ENCODE measurements at places on chromosomes 7 and 10.

GRCh38 chr7:105664816-105665525, 83.7 kb upstream of the EFCAB10 start:
- no peak for DNase-seq

DNA sequence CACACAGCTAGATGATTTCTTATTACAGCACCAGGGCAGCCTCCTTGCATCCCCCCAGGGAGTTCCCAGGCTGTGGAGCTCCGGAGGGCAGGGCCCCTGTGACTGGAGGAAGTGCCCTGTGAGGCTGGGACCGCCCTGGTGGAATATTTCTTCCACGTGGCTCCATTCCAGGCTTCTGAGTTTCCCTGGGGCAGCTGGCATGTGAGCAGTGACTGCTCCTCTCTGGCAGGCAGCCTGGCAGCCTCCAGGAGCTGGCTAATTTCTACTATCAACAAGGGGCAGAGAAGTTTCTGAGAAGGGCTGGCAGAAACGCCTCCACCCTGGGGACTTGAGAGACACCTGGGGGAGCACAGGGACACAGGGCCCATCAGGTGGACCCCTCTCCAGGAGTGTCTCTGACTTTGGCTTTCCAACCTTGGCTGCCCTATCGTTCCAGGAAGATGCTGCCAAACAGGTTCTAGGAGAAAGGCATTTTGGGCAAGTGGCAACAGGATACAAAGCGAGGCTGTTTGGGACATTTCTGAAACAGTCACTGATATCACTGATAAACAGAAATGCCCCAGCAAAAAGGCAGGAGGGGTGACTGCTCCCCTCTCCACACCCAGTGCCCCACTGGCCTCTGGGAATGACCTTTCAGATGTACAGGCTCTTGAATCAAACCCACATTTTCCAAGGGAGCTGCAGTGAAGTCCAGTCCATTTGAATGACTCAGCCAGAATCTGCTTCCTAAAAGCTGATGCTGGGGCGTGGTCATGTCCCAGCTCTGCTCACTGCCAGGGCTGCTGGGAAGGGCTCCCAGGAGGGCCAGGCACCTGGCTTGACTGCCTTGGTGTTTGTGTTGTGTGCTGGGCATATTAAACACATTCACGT, 16.1 kb downstream of the MYOF start:
- DNase-seq = no peak

DNA sequence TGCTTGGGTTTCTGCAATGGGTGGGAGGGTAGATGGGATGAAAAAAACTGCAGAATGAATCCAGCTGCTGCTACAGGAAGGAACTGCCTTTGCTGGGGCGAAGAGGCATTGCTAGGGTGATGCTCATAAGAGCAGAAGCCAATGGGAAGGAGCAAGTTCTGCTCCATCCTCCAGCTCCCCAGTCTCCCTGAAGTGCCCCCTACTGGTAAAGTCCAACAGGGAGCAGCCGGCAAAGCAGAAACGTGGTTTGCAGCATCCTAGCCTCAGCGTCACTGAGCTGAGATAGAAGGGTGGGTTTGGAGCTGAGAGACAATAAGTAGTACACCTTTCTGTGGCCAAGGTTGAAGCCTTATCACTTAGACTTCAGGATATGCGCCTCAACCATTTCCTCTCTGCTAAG, 220.5 kb downstream of the CCSER2 start:
- DNase-seq = no peak

GRCh38 chr10:4656576-4657194, 169.3 kb upstream of the AKR1E2 start:
- DNase-seq = peak; percentile 11

GRCh38 chr7:57211428-57212100, 79.3 kb upstream of the ZNF479 start:
- no peak for DNase-seq

GRCh38 chr10:72068901-72069446, 19.4 kb downstream of the SPOCK2 start:
- no peak for DNase-seq

DNA sequence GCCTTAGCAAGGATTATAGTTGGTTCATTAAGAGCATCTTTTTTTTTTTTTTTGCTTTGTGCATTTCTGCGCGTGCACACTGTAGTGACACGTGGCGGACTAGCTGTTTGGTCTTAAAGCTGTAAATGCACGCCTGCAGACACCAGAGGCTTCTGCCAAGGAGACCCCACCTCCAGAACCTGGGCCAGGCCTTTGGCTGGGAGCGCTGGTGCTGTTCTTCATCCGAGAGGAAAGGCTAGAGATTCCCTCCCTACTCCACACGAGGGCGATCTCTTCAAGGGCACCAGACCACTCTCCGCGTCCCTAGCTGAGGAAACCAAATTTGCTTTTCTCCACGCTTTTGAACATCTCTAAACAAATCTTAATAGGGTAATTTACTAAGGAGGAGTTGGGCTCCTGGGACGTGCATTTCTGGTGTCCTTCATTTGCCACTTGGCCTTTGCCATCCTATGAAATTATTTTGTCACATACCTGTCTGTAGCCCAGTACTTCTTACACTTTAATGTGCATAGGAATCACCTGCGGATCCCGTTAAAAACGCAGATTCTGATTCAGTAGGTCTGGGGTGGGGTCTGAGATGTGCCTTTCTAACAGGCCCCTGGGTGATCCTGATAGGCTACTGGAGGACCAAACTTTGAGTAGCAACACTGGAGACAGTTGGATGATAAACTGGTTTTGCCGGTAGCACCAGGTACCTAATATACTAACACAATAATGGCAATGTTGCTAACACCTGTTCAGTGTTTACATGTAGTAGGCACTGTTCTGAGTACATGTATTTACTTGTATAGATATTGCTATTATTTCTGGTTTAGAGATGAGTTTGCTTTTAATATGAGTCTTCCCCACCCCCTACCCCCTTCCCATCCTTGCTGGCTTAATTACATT, 1.3 kb upstream of the SLC26A5 start:
- no peak for DNase-seq

GRCh38 chr10:17780727-17781126, 28.4 kb upstream of the MRC1 start:
- DNase-seq = no peak

DNA sequence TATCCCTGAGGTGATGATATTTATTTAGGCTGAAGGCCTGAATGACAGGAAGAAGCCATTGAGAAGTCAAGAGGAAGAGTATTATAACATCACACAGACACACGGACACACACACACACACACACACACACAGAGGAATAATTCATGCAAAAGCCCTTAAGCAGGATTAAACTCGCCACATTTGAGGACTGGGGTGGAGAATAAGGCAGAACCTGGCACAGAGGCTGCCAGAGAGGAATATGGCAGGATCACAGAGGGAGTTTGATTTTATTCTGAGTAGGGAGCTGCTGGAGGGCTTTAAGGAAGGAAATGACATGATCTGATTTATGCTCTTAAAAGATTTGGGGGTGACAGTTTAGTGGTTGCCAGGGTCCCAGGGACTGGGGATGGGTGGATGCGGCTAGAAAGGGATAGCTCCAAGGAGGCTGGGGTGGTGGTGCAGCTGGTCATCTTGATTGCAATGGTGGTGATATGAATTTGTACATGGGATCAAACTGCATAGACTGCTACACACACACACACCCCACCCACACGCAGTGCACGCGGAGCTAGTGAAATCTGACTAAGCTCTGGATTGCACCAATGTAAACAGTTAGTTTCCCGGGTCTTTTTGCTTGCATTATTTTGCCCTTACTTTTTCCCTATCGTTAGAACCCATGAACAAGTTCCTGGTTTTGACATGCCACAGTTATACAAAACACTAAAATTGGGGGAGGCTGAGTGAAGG, 11.2 kb downstream of the SMURF1 start:
- DNase-seq = no peak

All from stimulated activated CD4-positive, alpha-beta T cell treated with anti-CD3 and anti-CD28 coated beads, TNF-alpha, amount 100 ng/mL, for 1 hour (primary cell).